ENCODE measurements at places on chromosomes 3 and 15. TPM values are rescaled to one million over a fixed set of nuclear protein-coding genes. Genes with fewer than 3 reads are reported as not detected.

PLSCR2 gene
- total RNA-seq: 2.0 TPM

TRPM1 gene
- not detected for total RNA-seq

PP2D1 gene
- not detected for total RNA-seq

FSIP1 gene
- total RNA-seq: 23.3 TPM

LYZL4 gene
- not detected for total RNA-seq

- DNase-seq: no peak
Observed at GRCh38 chr3:32104492-32104891, 1.9 kb upstream of the GPD1L start.

STARD5 gene
- 9.5 TPM for total RNA-seq

- no peak for DNase-seq
Observed at GRCh38 chr3:127604035-127604434, 5.8 kb downstream of the MCM2 start.

Data from breast epithelium (tissue), 4 donors.